ENCODE measurements at places on chromosomes 6 and 20. TPM values are rescaled to one million over a fixed set of nuclear protein-coding genes. Genes with fewer than 3 reads are reported as not detected.
A peak's percentile ranks its signal among the peaks of the same experiment; 100 is the strongest.

The FNDC1 gene
- not detected for total RNA-seq

The LST1 gene
- not detected for total RNA-seq

The COX4I2 gene
- total RNA-seq: not detected

The CASS4 gene
- 0.15 TPM for total RNA-seq

GRCh38 chr20:51470907-51471411 is 71.6 kb downstream of the NFATC2 start:
- no peak for DNase-seq

GRCh38 chr20:57414867-57415592 is 23.8 kb downstream of the RBM38 start:
- DNase-seq: peak; percentile 77

GRCh38 chr6:128569732-128570679 is 49.6 kb upstream of the PTPRK start:
- DNase-seq: peak; percentile 98

GRCh38 chr6:76592566-76592965 is 520.1 kb upstream of the IMPG1 start:
- DNase-seq: no peak

- no peak for DNase-seq
Measured at GRCh38 chr20:24911461-24911860, 37.6 kb upstream of the CST7 start.

DNA sequence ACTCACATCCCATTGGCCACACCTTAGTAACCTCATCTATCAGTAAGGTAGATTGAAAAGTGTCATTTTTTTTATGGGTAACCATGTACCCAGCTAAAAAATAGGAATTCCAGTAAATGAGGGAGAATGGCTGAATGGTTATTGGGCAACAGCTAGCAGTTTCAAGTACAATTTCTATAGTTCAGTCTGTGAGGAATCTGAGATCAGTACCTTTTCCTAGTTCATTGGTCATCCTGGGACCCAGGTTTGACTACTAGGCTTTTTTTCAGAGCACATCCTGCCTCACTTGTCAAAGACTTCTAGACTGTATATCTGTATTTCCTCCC is 28.3 kb downstream of the PHF3 start:
- no peak for DNase-seq

GRCh38 chr6:54646069-54646950 is 200.3 kb upstream of the FAM83B start:
- DNase-seq: no peak

DNA sequence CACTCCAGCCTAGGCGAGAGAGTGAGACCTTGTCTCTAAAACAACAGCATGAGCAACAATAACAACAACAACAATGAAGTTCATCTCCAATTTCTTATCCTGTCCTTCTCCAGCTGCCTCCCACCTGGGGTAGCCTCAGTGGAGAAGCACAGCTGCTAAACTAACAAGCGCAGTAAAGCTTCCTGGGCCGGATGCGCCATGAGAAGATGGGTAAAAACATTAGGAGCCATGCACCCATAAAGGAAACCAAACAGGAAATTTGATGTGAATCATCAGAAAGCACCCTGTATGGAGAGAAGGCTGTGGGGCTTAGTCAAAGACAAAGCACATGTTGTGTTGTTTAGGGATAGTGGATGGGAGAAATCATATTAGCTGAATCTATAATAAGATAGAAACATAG is 61.1 kb upstream of the CCN6 start:
- DNase-seq: peak; percentile 49

GRCh38 chr6:46491628-46492547 is 639 bp upstream of the RCAN2 start:
- DNase-seq: peak; percentile 54

- DNase-seq: no peak
Measured at GRCh38 chr6:48490658-48491057, 379.7 kb upstream of the PTCHD4 start.

- DNase-seq: no peak
Measured at GRCh38 chr6:100445512-100445911, 19.2 kb downstream of the SIM1 start.

- DNase-seq: peak; percentile 67
Measured at GRCh38 chr6:144993870-144994269, 708.7 kb downstream of the UTRN start.
